ENCODE measurements at places on chromosomes 7 and 10. TPM values are rescaled to one million over a fixed set of nuclear protein-coding genes. Genes with fewer than 3 reads are reported as not detected.

GRCh38 chr10:131859341-131860020 is 41.3 kb upstream of the PPP2R2D start:
- DNase-seq, result no peak
- peaks cover 52% of the 10 kb centered on the region for H3K27me3 ChIP-seq
- H3K27ac ChIP-seq, result no peak overlapping the region
- no peak overlapping the region for H3K4me3 ChIP-seq
- H3K36me3 ChIP-seq, result no peaks in the 10 kb centered on the region
- no peaks in the 10 kb centered on the region for H3K4me1 ChIP-seq

GRCh38 chr10:126459878-126460481 is 71.7 kb upstream of the ADAM12 start:
- H3K4me1 ChIP-seq, result peaks cover 17% of the 10 kb centered on the region
- H3K4me3 ChIP-seq, result no peak overlapping the region

- H3K4me3 ChIP-seq, result no peak overlapping the region
- no peak for DNase-seq
- H3K27me3 ChIP-seq, result no peaks in the 10 kb centered on the region
- H3K4me1 ChIP-seq, result peaks cover 8% of the 10 kb centered on the region
These were observed 142.7 kb downstream of the ICA1 start for GRCh38 chr7:8119262-8119661.

The KIAA1217 gene
- total RNA-seq, result 167 TPM

The GIMAP8 gene
- not detected for total RNA-seq

The STRIP2 gene
- total RNA-seq, result 1.8 TPM

The SCART1 gene
- 4.7 TPM for total RNA-seq

The FAM241B gene
- total RNA-seq, result 20.9 TPM

GRCh38 chr10:103936022-103936421 is 18.0 kb upstream of the STN1 start:
- H3K27ac ChIP-seq, result no peak overlapping the region
- no peaks in the 10 kb centered on the region for H3K36me3 ChIP-seq
- no peak for DNase-seq

- H3K4me3 ChIP-seq, result no peak overlapping the region
- H3K36me3 ChIP-seq, result no peaks in the 10 kb centered on the region
- no peaks in the 10 kb centered on the region for H3K27me3 ChIP-seq
- no peak overlapping the region for H3K27ac ChIP-seq
- DNase-seq, result no peak
- peaks cover 4% of the 10 kb centered on the region for H3K4me1 ChIP-seq
These were observed 104.3 kb downstream of the AHR start for GRCh38 chr7:17402628-17403278.

DNA sequence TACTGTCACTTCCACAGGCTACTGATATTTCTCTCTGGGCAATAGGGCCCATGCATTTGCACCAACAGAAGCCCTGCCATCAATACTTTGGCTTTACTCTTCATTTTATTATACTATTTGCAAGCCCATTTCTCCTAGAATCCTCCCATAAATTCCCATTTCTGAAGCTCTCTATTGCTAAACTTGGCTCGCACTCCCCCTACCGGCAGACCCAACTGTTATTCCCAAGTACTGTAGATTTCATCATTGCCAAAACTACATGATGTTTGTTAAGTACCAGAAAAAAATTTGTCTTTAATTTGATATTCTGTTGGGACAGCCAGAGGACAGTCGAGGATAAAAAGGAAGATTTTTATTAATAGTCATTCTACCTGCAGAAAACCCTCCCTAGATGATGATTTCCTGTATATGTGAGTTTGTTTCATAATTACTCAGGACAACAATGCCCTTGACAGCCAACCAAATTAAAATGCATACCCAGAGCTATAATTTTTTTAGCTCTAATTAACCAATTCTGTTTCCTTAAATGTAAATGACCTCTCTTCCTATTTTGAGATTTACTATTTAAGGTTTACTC is 298.6 kb downstream of the REEP3 start:
- peaks cover 2% of the 10 kb centered on the region for H3K27me3 ChIP-seq
- no peaks in the 10 kb centered on the region for H3K4me1 ChIP-seq
- H3K27ac ChIP-seq, result no peak overlapping the region
- H3K36me3 ChIP-seq, result peaks cover 4% of the 10 kb centered on the region

DNA sequence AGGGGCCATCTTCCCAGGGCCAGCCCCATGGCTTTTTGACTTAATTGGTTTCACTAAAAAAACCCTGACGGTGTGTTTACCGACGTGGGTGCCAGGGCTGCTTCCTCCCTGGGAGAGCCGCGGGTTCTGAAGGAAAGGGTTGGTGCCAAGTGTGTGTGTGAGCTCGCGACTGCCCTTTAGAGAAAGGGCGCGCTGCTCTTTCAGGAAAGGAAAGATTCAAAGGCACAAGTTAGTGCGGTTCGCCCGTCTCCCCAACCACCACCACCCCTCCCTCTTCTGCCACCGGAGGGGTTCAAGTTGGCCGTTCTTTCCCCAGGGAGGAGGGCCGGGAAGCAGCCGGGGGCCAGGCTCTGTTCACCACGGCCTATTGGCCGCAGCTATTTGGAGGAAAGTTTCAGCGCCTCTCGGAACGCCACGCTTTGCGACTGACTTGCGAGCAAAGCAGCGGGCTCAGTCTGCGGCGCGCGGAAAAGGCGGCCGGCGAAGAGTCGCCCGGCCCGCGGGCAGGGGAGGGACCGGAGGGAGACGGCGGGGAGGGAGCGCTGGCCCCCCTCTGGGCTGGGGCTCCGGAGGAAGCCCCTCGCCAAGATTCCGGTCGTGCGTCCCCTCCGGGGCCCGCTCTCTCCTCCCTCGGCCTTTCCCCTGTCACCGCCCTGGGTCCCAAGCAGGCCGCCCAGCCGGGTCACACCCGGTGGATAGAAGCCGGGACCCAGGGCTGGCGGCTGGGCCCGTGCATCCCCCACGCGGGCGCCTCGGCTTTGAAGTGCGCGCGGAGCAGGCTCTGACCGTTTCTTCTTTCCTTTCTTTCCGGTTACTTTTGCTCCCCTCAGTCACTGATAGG is 165.9 kb upstream of the PPP1R3A start:
- peak; percentile 59 for DNase-seq
- peaks cover 82% of the 10 kb centered on the region for H3K27me3 ChIP-seq
- H3K27ac ChIP-seq, result peak overlapping the region; percentile 98
- peak overlapping the region; percentile 97 for H3K4me3 ChIP-seq

- no peaks in the 10 kb centered on the region for H3K36me3 ChIP-seq
- H3K27me3 ChIP-seq, result no peaks in the 10 kb centered on the region
- no peak overlapping the region for H3K4me3 ChIP-seq
- peak overlapping the region; percentile 75 for H3K27ac ChIP-seq
- no peak for DNase-seq
These were observed 3.1 kb downstream of the VSIR start for GRCh38 chr10:71770255-71770654.

The PLEKHA8 gene
- 39.8 TPM for total RNA-seq

The MYL10 gene
- not detected for total RNA-seq

DNA sequence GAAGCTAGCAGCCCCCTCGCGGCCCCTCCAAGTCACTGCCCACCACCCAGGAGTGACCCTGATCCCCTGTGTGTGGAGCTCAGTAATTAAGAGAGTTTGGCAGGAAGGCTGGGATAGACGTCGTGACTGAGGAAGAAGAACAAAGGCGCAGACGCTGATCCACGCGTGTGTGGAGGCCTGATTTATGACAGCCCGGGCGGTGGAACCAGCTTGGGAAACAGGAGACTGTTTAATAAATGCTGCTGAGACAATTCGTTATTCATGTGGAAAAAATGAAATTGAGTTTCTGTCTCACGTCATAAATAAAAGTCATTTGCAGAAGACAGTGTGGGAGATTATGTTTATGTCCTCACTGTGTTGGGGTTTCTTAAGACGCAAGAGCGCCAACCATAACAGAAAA is 130.8 kb downstream of the ELFN1 start:
- no peak for DNase-seq
- H3K4me3 ChIP-seq, result no peak overlapping the region
- peaks cover 5% of the 10 kb centered on the region for H3K36me3 ChIP-seq
- peaks cover 7% of the 10 kb centered on the region for H3K4me1 ChIP-seq

The VWDE gene
- 24.7 TPM for total RNA-seq

The ARPC1A gene
- total RNA-seq, result 97.1 TPM

The SPDYE1 gene
- not detected for total RNA-seq

The CELF2 gene
- 27.2 TPM for total RNA-seq

GRCh38 chr10:77355844-77356243 is 281.8 kb downstream of the KCNMA1 start:
- no peaks in the 10 kb centered on the region for H3K36me3 ChIP-seq
- no peak overlapping the region for H3K27ac ChIP-seq
- no peak for DNase-seq
- no peak overlapping the region for H3K4me3 ChIP-seq

DNA sequence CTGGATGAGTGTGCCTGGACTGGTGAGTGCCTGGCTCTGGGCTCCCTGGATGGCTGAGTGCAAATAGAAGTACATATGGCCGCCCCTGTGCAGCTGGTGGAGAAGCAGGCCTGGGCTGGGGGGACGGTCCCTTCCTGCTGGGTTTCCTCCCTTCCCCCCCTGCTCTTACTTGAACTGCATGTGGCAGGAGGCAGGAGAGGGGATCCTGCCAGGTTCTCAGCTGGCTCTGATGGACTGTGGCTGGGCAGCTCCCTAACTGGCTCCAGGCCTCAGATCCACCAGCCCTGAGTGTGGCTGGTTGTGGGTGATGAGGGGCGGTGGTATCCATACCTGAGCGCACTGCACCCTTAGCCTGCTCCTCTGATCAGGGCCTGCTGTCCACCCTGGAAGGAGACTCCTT is 26.9 kb downstream of the ADCY1 start:
- H3K4me3 ChIP-seq, result no peak overlapping the region
- no peaks in the 10 kb centered on the region for H3K27me3 ChIP-seq
- DNase-seq, result peak; percentile 30
- no peaks in the 10 kb centered on the region for H3K4me1 ChIP-seq

DNA sequence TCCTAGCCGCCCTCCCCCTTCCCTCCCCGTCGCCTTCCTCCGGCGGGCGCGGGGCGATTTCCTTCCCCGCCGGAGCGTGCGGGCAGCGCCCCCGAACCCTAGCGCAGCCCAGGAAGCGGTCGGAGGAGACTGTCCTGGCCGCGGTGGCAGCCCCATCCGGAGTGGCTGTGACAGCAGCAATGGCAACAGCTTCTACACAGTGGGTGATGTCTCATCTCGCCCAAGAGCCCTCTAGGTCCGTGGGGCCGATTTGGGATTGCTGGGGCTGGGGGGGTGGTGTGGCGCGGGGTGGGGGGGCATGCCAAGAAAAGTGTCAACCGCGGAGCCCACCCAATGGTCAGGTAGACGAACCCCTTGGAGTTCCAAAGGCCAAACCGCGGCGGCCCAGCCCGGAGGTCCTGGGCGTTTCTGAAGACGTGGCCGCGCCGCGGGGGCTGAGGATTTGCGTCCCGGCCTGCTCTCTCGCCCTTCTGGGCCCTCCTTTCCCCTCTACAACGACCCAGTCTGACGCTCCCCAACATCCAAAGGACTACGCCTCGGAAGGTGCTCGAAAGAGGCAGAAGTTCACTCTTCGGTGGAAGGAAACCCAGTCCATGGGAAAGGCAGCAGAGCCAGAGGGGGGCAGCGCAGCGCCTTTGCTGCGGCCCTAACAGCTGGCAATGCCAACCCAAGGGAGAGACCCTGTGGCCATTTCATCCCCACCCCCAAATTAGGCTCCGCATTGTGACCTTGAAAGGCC is 603 bp upstream of the TWIST1 start:
- H3K36me3 ChIP-seq, result peaks cover 5% of the 10 kb centered on the region
- H3K4me1 ChIP-seq, result peaks cover 44% of the 10 kb centered on the region
- H3K27me3 ChIP-seq, result peaks cover 63% of the 10 kb centered on the region
- peak overlapping the region; percentile 83 for H3K4me3 ChIP-seq

DNA sequence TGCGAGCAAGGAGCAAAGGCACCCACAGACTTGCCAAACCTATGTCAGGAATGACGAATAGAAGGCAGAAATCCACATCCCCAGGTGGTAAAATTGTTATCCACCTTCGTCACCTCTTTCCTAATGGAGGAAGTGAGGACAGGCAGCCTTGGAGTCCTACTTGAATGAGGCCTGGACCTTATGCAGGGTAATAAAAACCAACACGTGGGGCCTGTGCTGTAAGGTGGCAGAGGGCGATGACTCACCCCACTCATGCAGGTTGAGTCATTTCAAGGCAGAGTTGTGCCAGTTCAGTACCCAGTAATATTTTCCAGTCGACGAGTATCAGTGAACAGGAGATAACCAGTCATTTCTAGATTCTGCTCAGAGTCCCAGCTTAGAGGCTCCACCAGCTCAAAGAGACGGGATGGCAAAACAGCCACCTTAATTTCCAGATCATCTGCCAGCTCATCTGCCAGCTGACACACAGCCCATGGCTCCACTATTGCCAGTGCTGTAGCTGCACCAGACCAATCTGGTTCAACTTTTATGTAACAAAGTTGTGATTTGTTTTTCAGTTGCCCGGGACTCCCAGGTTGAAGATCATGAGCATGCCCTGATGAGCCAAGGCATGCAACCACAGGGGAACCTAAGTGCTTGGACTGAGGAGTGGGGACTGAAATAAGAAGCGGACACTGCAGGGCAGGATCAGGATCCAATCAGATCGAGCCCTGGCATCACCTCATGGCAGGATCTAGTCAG is 176.2 kb upstream of the ITGB1 start:
- H3K36me3 ChIP-seq, result no peaks in the 10 kb centered on the region
- no peaks in the 10 kb centered on the region for H3K27me3 ChIP-seq
- no peak for DNase-seq
- H3K27ac ChIP-seq, result no peak overlapping the region
- no peaks in the 10 kb centered on the region for H3K4me1 ChIP-seq

DNA sequence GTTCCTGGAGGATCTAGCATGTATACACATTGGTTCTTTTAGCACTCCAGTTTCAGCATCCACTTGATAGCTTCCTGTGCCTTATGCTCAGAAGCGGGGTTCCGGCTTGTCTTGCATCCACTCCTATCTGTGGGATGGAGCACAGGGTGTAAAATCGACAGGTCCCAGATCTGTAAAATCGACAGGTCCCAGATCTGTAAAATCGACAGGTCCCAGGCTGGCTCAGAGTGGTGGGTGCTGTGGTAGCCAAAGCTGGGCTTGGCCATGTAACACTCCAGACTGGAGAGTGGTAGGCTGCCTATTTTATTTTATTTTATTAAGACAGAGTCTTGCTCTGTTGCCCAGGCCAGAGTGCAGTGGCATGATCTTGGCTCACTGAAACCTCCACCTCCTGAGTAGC is 30.3 kb downstream of the HECW1 start:
- H3K27ac ChIP-seq, result no peak overlapping the region
- H3K4me3 ChIP-seq, result no peak overlapping the region
- no peak for DNase-seq
- peaks cover 2% of the 10 kb centered on the region for H3K27me3 ChIP-seq
- peaks cover 18% of the 10 kb centered on the region for H3K4me1 ChIP-seq

GRCh38 chr10:2972810-2973209 is 94.5 kb upstream of the PFKP start:
- H3K27ac ChIP-seq, result no peak overlapping the region
- no peaks in the 10 kb centered on the region for H3K36me3 ChIP-seq
- H3K4me1 ChIP-seq, result peaks cover 2% of the 10 kb centered on the region
- no peak for DNase-seq
- no peak overlapping the region for H3K4me3 ChIP-seq
- peaks cover 4% of the 10 kb centered on the region for H3K27me3 ChIP-seq

The ADRB1 gene
- 0.18 TPM for total RNA-seq

The SMKR1 gene
- 2.5 TPM for total RNA-seq

Data from mesothelial cell of epicardium (in vitro differentiated cells).